Muscle of leg (tissue), 16 donors: ENCODE measurements at places on chromosomes 11 and 22.

DNA sequence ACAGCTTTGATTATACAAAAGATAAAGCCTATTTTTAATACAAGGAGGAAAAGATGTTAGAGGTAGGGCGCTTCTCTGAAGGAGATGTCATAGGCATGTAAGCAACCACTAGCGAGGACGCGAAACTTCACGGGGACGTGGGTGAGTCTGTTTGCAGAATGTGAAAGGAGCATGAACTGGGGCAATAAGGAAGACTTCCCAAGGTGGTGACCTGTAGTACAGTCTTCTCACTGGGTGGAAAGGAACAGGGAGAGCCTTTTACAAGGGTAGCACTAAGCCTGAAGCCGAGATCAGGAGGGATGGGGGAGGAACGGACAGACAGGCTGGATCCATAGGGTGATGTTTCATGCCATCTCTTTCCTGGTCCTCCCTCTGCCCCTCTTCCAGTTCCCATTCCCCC lies 10.0 kb upstream of the MICAL2 start:
- DNase-seq, result no peak

GRCh38 chr11:131074573-131074972 lies 158.3 kb upstream of the SNX19 start:
- DNase-seq, result peak; percentile 73

DNA sequence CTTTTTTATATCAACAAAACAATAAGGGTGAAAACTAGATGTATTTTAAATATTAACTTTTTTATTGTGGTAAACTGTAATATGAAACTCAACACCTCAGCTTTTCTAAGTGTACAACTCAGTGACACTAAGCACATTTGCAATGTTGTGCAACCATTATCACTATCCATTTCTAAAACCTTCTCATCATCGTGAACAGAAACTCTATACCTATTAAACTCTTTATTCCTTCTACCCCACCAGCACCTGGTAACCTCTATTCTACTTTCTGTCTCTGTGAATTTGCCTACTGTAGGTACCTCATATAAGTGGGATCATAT lies 9.4 kb downstream of the HORMAD2 start:
- no peak for DNase-seq

- no peak for DNase-seq
Measured at GRCh38 chr22:37161443-37161842, 11.7 kb upstream of the IL2RB start.

DNA sequence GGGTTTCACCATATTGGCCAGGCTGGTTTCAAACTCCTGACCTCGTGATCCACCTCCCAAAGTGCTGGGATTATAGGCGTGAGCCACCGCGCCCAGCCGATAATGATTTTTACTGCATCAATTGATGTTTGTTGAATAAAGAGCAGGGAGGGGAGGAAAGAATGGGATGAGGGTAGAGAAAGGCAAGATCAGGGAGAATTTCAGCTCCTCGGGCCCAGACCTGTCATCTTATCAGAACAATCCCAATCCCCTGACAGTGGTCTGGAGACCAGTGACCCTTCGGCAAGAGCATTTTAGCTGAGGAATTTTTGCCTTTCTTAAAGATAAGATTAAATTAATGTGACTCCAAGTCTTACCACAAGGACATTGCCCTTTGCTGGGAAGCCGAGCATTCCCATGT lies 15.0 kb upstream of the ANO1 start:
- no peak for DNase-seq

DNA sequence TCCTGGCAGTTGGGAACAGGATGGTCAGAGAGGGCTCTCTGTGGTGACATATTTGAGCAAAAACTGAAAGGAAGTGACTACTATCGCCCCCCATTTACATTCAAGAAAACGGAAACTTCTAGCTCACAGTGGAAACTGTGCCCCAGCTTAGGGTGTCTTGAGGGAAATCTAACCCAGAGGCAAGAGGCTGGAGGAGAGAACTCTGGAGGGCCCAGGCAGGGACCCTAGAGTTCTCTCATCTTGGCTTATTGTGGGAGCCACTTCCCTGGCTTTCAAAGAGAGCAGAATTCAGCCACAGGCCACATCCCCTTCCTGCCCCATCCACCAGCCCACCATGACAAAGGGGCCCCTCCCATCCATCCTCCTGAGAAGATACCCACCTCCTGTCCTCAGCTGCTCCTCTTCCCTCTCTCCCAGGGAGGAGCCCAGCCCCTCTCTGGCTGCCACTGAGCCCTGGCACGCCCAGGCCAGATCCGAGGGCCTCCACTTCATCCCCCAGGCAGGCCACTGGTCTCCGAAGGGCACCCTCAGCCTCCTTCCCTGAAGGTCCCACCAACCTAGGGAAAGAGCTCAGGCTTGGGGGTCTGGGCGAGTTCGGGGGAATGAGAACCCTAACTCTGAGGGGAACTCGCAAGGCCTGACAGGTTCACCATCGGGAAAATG lies 1.6 kb upstream of the TMPRSS13 start:
- no peak for DNase-seq

GRCh38 chr11:87275176-87275575 lies 237.4 kb downstream of the TMEM135 start:
- DNase-seq, result peak; percentile 75

- no peak for DNase-seq
Measured at GRCh38 chr11:12266943-12267342, 110.4 kb upstream of the PARVA start.
